ENCODE measurements at places on chromosomes 4 and X.

GRCh38 chr4:52081216-52081615 lies 30.1 kb downstream of the SPATA18 start:
- DNase-seq: no peak

DNA sequence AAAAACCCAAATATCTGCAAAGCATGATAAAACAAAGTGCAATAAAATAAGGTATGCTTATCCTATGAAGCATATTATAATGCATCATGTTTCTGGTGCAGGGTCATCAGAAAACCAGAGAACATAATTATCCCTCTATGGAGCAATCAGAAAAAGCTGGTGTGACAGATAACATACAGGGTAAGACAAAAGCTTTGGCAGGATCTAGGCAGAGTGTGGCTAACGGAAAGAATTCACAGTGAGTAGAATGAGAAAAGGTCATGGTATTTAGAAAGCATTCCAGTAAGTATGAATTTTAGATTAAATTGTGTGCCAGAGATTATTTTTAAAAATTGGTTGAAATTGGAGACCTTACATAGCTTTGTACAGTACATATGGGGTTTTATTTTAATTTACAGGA lies 29.0 kb upstream of the UGT2B4 start:
- no peak for DNase-seq

- no peak for DNase-seq
Measured at GRCh38 chrX:97155816-97156215, 272.1 kb downstream of the RPA4 start.

- DNase-seq: no peak
Measured at GRCh38 chr4:38082424-38083385, 122.5 kb downstream of the PTTG2 start.

DNA sequence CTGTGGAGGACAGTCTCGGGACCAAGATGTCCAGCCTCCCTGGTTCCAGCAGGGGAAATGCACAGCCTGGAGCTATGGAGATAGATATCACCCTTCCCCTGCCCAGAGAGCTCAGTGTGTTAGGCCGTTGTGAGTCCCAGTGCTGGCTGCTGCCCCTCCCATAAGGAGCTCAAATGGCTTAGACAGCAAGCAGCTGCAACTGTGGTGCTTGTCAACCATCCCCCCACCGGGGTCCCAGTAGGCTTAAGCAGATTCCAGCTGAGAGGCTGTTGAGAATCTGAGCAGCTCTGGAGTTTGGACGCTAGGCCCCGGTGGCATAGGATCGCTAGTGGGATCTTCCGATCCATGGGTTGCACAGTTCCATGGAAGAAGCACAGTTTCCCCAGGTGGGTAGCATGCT lies 181.8 kb upstream of the POF1B start:
- DNase-seq: no peak

DNA sequence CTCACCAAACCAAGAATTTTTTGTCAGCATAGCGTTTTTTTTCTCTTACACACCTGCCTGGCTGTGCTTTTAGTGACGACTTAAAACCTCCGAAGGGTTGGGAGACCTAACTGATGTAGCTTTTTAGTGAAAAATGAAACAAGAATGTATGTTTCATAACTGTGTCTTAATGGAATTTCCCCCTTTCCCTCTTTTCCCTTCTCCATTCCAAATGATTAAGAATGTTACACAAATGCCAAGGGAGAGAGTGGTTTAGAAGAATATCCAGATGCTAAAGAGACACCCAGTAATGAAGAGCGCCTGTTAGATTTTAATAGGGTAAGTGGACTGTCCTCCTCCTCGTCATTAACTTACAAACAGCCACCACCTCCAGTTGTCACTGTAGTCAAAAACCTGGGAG lies 33.2 kb upstream of the TBC1D14 start:
- DNase-seq: no peak
